Bladder microvascular endothelial cell (primary cell): ENCODE measurements at places on chromosomes 11 and 22. TPM values are rescaled to one million over a fixed set of nuclear protein-coding genes. Genes with fewer than 3 reads are reported as not detected.

The RAB36 gene
- total RNA-seq = 0.32 and 0.88 TPM in 2 replicates

The SLC17A6 gene
- not detected in 2 replicates for total RNA-seq

The GGT5 gene
- total RNA-seq = 2.8 and 4.0 TPM in 2 replicates

The DGAT2 gene
- total RNA-seq = 0.65 and 2.9 TPM in 2 replicates

The SEZ6L gene
- not detected in 2 replicates for total RNA-seq

The HEPACAM gene
- under 0.01 TPM in 1 of 2 replicates, not detected in the other for total RNA-seq

The OOSP2 gene
- total RNA-seq = not detected in 2 replicates
